ENCODE measurements at places on chromosomes 11 and 22. TPM values are rescaled to one million over a fixed set of nuclear protein-coding genes. Genes with fewer than 3 reads are reported as not detected.
A peak's percentile ranks its signal among the peaks of the same experiment; 100 is the strongest.

Gene SIPA1
- polyA plus RNA-seq = 39.7 TPM

Gene USP28
- 17.0 TPM for polyA plus RNA-seq

Gene GGT5
- polyA plus RNA-seq = 5.8 TPM

Gene DDX6
- 19.2 TPM for polyA plus RNA-seq

- no peaks in the 10 kb centered on the region for H3K4me1 ChIP-seq
- no peak overlapping the region for H3K27ac ChIP-seq
- H3K27me3 ChIP-seq = peaks cover 1% of the 10 kb centered on the region
- H3K36me3 ChIP-seq = no peaks in the 10 kb centered on the region
- DNase-seq = no peak
Observed at GRCh38 chr11:84719935-84720577, 907.1 kb downstream of the DLG2 start.

DNA sequence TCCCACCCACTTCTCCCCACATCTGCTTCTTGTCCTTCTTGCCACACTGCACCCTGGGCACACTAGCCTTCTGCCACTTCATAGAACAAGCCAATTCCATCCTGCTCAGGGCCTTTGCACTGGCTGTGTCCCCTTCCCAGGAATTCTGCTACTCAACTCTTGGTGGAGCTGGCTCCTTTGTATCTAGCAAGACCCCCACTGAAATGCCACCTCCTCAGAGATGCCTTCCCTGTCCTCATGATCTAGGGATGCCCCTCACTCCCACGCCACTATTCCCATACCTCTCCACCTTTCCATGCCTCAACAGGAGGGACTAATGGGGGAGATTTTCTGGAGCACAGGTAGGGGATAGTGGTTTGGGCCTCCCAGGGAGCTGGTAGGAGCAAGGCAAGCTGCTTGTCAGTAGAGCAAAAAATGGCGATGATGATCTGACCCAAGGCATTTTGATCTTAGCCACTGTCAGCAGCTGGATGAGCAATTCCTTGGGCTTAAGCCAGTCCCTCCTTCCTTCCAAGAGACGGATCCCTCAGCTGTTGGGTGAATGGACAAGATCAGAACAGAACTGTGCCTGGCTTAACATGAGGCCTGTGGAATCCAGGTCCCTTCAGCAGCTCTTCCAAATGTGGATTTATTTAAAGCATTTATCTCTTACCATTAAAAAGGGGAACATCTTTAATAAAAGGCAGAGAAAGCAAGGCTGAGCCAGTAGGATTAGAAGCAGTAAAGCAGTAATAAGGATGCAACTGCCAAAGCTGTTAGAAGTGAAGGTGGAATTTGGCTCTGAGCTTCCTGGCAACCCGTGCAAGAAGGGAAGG, 4.0 kb upstream of the PRDM11 start:
- H3K27ac ChIP-seq = no peak overlapping the region
- peaks cover 2% of the 10 kb centered on the region for H3K4me1 ChIP-seq
- peaks cover 30% of the 10 kb centered on the region for H3K27me3 ChIP-seq
- no peaks in the 10 kb centered on the region for H3K36me3 ChIP-seq
- DNase-seq = peak; percentile 28

- peak overlapping the region; percentile 80 for H3K4me3 ChIP-seq
- no peaks in the 10 kb centered on the region for H3K27me3 ChIP-seq
- peaks cover 20% of the 10 kb centered on the region for H3K36me3 ChIP-seq
- peaks cover 7% of the 10 kb centered on the region for H3K4me1 ChIP-seq
- DNase-seq = peak; percentile 47
Observed at GRCh38 chr22:37020192-37020479, 594 bp downstream of the MPST start.

GRCh38 chr11:6362873-6363678, 27.2 kb upstream of the SMPD1 start:
- peaks cover 3% of the 10 kb centered on the region for H3K27me3 ChIP-seq
- no peak overlapping the region for H3K27ac ChIP-seq
- DNase-seq = peak; percentile 77
- H3K4me1 ChIP-seq = 0 out of 2 replicates have a peak, but pooled peaks cover 2% of the 10 kb centered on the region

DNA sequence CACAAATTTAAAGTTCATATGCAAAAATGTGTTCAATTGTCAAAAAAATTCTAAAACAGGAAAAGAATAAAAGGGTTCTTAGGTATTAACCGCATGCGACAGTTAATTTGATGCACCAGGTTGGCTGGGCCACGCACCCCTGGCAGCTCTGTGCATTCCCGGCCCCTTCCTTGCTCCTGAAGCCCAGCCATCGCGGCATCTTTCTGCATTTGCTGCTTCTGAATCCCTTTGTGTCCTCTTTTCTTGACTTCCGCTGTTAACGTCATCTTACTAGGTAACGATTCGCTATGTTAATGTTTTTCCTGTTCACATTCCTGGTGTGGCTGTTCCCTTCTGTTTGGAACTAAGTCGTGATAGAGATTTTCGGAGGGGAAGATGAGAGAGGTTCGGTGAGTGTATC, 7.9 kb upstream of the KLHDC7B start:
- H3K4me3 ChIP-seq = no peak overlapping the region
- no peaks in the 10 kb centered on the region for H3K27me3 ChIP-seq
- H3K36me3 ChIP-seq = no peaks in the 10 kb centered on the region
- H3K4me1 ChIP-seq = peaks cover 12% of the 10 kb centered on the region
- no peak overlapping the region for H3K27ac ChIP-seq
- no peak for DNase-seq

DNA sequence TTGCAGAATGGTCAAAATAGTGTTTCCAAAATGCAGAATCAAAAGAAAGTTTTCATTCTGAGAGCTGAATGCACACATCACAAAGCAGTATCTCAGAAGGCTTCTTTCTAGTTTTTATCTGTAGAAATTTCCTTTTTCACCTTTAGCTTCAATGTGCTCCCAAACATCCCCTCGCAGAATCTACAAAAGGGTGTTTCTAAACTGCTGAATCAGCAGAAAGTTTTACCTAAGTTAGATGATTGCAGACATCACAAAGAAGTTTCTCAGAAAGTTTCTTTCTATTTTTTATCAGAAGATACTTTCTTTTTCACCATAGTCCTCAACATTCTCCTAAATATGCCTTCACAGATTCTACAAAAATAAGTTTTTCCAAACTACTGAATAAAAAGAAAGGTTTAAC, 239.8 kb downstream of the OR4A5 start:
- no peaks in the 10 kb centered on the region for H3K36me3 ChIP-seq
- no peak overlapping the region for H3K4me3 ChIP-seq
- no peaks in the 10 kb centered on the region for H3K27me3 ChIP-seq
- H3K4me1 ChIP-seq = no peaks in the 10 kb centered on the region
- H3K27ac ChIP-seq = no peak overlapping the region
- no peak for DNase-seq

DNA sequence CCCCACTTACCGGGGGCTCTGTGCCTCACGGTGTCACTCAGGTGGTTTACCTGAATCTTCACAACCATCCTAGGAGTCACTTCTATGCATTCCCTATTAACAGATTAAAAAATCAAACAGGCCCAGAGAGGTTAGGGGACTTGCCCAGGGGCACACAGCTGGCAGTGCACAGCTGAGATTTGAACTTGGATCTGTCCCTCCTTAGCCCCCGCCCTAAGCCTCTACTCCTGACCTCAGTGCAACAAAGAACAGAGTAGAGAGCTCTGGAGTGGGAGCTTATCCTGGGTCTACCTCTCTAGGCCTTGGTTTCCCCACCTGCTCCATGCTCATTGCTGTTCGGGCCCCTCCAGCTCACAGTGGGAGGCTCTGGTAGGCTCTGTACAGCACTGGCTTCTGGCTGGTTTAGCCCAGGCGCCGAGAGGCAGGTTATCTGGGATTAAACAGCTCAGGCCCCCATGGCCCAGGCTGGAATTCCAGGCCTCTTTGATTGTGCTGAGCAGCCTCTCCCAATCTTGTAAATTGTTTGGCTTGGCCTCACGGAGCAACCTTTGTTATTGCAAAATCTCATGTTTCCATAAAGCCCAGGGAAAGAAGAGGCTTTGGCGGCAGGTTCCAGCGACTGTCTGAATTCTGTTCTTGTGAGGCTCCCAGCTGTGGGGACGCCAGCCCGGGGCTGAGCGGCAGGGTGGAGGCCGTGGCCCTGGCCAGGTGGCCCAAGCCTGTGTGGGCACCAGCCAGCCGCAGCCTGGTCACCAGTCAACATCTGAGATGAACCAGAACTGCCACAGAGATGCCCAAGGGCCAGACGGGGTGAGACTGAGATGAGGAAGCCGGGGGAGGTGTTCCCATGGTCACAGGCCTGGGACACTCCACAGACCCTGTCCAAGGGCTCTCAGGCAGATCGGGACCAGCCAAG, 28.9 kb upstream of the SHISAL1 start:
- no peak overlapping the region for H3K4me3 ChIP-seq
- H3K36me3 ChIP-seq = no peaks in the 10 kb centered on the region
- DNase-seq = peak; percentile 69
- H3K4me1 ChIP-seq = peaks cover 29% of the 10 kb centered on the region
- H3K27ac ChIP-seq = peak overlapping the region; percentile 55
